ENCODE measurements at places on chromosomes 7 and 10. TPM values are rescaled to one million over a fixed set of nuclear protein-coding genes. Genes with fewer than 3 reads are reported as not detected.

- DNase-seq, result no peak
These were observed 3.2 kb downstream of the IDI2 start for GRCh38 chr10:1022413-1022812.

H2AZ2 gene
- 126 TPM for total RNA-seq

DNA sequence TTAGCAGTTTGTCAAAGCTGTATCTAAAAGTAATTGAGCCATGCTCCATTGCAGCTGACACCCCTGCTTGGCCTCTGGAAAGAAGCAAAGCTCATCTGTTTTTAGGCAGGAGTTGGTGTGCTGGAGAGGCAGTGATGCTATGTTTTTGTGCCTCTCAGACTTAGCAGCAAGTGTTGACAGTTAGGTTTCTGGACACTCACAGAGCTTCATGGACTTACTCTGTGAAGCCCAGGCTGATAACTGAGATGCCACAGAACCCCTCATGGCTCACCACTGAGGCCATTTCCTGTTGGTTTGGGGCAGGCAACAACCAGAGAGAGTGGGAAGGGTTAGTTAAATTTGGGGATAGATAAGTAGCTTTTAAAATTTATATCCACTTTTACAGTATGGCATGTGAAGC, 59.8 kb downstream of the BTAF1 start:
- DNase-seq, result no peak

DNA sequence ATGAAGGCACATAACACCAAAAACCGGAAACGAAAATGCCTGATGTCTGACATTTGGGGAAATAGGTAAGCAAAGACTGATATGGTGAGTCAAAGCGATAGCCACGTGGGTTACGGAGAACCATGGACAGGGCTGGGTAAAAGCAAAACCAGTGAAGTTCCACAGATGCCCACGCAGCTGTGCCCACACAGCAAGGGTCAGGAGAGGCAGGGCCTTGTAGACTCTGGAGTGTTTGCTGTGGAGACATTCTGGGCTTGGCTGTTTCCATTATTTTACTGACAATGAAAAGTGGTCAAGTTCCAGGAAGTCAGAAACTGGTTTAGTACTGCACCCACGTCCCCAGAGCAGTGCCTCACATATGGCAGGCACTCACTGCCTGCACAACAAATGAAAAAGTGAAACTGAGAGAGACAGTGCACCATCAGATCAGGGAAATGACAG, 148.7 kb downstream of the ZMYND11 start:
- no peak for DNase-seq

- DNase-seq, result no peak
These were observed 545.8 kb upstream of the NRP1 start for GRCh38 chr10:33880291-33880690.

MRC1 gene
- total RNA-seq, result 25.2 TPM

RNF32 gene
- total RNA-seq, result 2.8 TPM

DNA sequence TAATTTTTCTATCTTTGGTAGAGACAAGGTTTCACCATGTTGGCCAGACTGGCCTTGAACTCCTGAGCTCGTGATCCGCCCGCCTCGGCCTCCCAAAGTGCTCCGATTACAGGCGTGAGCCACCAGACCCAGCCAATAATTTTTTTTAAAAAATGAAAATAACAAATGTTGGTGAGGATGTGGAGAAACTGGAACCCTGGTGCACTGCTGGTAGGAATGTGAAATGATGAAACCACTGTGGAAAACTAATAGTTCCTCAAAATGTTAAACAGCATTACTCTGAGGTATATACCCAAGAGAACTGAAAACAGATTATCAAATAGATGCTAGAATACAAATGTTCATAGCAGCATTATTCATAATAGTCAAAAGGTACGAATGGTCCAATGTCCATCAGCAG, 23.0 kb upstream of the YWHAG start:
- no peak for DNase-seq

DNA sequence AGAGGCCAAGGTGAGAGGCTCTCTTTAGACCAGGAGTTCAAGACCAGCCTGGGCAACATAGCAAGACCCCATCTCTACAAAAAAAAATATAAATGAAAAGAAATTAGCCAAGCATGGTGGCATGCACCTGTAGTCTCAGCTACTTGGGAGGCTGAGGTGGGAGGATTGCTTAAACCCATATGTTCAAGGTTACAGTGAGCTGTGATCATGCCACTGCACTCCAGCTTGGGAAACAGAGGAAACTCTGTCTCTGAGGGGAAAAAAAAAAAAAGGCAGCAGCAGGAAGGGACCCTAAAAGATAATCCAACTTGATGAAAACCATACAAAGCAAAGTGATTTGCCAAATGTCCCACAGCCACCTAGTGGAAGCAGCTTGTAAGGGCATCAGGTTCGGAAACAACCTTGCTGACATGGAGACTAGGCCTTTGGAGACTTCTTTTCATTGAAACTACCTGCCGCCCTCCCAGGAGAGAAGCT, 15.6 kb upstream of the PBLD start:
- DNase-seq, result no peak

DNA sequence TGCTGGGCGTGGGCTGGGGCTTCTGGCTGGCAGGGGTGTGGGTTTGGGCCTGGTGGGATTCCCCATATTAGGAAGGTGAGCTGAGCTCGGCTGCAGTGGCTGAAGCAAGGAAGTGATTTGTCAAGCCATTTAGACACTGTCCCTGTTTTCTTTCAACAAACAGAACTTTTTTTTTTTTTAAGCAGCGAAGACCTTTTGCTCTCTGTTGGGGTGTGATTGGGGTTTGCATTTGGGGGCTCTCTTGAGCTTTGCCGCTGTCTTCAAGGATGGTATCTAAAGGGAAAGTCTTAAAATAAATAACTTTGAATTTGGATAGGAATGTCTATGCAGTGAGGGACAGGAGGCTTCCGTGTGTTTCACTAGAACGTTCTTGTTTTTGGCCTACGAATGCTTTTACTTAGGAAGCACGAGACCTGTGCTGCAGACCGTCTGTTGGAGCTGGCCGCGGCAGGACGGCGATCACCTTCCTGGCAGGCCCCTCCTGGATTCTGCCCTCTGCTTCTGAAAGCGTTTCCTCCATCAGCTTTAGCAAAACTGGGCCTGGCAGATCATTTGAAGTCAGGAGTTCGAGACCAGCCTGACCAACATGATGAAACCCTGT, 43.9 kb downstream of the FOXK1 start:
- no peak for DNase-seq

GRCh38 chr7:70728872-70729552, 402.9 kb upstream of the GALNT17 start:
- DNase-seq, result peak; percentile 61

THSD7A gene
- 1.7 TPM for total RNA-seq

DNA sequence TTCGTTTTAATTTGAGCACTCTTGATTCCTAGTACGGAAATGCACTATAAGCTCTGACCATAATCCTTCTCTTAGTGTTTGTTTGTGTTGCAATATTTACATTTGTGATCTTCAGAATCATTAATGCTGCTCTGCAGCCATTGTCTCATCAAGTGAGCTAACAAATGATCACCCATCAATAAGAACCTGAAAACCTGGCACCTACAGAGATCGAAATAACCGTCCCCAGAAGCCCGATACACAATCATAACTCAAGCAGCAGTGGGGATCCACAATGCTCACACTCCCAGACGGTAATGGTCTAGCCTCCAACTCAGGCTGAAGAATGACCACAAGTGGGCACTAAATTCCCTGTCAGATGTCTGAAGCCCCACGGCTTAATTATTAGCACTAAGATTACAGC, 156.0 kb upstream of the NFE2L3 start:
- DNase-seq, result no peak

FANK1 gene
- total RNA-seq, result 5.9 TPM

FAM237B gene
- not detected for total RNA-seq

DNA sequence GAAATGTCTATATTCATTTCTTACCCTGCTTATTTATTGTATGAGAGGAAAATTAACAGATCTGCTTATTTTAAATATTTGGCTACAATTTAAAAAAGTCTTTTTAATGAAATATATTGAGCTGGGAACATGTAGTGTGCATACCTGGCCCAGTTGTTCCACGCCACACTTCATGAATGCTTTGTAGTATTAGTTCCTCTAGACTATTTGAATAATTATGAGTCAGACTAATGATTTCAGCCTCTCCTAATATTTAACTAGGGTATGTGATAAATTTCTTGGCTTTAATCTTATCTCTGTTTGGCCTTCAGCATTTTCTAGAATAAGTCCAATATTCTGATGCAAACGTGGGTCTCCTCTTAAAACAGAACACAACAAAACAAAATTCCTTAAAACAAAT, 226.6 kb downstream of the CREB5 start:
- no peak for DNase-seq

- DNase-seq, result no peak
These were observed 152.6 kb downstream of the POU6F2 start for GRCh38 chr7:39130274-39130673.

- DNase-seq, result no peak
These were observed 5.0 kb downstream of the ABCB8 start for GRCh38 chr7:151032936-151033863.

- no peak for DNase-seq
These were observed 172.2 kb downstream of the RTKN2 start for GRCh38 chr10:62096256-62096933.

GRCh38 chr10:73649876-73650536, 5.8 kb downstream of the SYNPO2L start:
- DNase-seq, result no peak

ELFN1 gene
- total RNA-seq, result 0.25 TPM

DNA sequence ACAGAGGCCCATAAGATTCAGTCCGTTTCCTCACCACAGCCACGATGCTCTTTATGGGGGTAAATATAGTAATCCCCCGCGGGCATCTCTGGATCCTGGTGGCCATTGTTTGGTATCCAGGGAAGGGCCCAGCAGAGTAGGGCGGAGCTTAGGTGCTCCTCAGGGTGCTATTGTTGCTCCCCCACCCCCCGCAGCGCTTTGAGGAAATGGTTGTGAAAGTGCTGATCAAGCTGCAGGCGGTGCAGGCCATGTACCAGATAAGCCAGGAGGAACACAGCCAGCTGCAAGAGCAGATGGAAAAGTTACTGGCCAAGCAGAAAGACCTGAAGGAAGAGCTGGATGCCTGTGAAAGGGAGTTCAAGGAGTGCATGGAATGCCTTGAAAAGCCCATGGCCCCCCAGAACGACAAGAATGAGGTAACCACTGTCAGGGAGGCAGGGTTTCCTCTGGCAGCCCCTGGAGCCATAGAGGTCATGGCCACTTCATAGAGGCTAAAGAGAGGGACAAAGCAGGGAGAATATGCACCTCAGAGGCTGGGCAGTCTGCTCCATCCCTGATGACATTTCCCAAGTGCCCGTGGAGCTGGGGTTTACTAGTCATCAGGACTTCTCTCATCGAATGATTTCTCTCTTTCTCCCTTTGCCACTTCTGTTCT, 17.6 kb upstream of the FLNC start:
- no peak for DNase-seq

DNA sequence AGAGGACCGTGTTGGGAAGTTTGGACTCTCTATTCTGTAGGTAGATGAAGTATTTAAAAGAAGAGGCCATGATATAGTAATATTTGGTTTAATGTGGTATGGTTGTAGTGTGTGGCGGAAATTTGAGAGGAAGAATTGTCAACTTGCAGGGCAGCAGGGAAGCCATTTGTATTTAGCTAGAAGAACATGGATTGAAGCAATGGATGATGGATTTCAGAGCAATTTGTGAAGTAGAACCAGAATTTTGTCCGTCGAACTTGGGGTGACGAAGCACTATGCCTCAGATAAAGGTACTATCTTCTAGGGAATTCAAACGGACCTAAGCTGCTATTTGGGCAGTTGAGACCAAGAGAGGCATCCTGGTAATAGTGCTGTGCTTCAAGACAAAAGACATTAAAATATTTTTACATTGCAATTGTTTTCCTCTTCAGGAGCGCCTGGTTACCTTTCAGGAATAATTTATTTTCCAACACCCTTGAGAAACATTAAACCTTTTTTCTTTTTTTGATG, 615 bp upstream of the WBP1L start:
- DNase-seq, result no peak

DNA sequence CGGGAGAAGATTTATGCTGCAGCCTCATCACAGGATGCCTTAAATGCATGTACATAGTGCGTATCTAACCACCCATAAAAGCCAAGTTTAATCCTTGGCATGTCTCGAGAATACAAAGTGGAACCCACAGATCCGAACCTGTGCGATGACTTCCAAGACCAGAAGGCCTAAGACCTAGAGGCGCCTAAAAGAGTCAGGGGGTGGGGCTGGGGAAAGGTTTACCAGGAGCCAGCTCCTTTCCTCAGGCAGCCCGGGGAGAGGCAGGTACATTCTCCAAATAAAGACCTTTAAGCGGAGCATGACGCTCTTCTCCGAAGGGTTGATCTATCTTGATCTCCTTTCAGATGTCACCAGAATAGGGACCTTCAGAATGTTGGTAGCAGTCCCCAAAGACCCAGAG, 9.7 kb downstream of the SP8 start:
- DNase-seq, result no peak

DNA sequence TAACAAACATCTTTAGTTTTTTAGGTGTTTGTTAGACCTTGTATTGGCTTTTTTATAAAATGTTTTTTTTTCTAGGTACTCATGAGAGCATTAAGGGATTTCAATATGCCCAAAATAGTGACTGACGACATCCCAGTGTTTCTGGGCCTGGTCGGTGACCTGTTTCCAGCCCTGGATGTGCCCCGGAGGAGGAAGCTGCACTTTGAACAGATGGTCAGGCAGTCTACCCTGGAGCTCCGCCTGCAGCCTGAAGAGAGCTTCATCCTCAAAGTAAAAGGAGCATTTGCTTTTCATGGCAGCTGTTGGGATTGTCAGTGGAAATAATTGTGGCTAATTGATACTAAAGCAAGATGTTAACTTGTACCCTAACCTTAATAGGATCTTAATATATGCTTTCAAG, 161.5 kb downstream of the DNAH11 start:
- no peak for DNase-seq

BBS9 gene
- 7.9 TPM for total RNA-seq

- DNase-seq, result no peak
These were observed 109.4 kb upstream of the GPR26 start for GRCh38 chr10:123556736-123557135.

- peak; percentile 73 for DNase-seq
These were observed 36.0 kb downstream of the KCNH2 start for GRCh38 chr7:150942001-150942590.

Measured in left colon (tissue), 2 donors.